ENCODE measurements at places on chromosomes 2 and 18. TPM values are rescaled to one million over a fixed set of nuclear protein-coding genes. Genes with fewer than 3 reads are reported as not detected.

The GPR45 gene
- total RNA-seq: not detected

GRCh38 chr2:58313926-58314325 lies 72.8 kb upstream of the FANCL start:
- H3K36me3 ChIP-seq: no peaks in the 10 kb centered on the region
- H3K27ac ChIP-seq: no peak overlapping the region
- H3K27me3 ChIP-seq: no peaks in the 10 kb centered on the region

DNA sequence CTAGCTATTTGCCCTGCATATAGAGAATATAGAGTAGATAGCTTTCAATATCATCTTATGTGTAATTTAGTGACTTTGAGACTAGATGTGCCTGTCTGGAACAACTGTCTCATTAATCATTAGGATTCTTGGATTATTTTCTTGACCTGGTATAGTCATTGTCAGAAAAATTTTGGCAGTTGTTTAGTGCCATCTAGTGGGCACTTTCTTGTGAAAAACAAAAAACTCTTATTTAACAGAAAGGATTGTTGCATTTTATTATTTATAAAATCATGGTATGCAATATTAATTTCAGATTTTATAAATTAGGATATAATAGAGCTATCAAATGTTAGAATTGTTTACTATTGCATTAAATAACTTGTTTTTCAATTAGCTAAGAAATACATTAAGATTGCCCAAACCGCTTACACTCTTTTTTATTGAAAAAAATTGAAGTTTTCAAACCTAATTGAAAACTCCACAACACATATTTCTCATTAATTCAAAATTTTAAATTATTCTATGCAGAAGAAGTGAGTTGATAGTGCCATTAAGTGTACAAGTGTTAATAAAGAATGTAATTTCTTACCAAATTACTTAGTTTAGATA lies 80.3 kb downstream of the DYNAP start:
- H3K27me3 ChIP-seq: no peaks in the 10 kb centered on the region
- no peak overlapping the region for H3K27ac ChIP-seq
- no peaks in the 10 kb centered on the region for H3K36me3 ChIP-seq
- H3K4me1 ChIP-seq: no peaks in the 10 kb centered on the region
- H3K4me3 ChIP-seq: no peak overlapping the region
- DNase-seq: peak; percentile 54

- peaks cover 13% of the 10 kb centered on the region for H3K4me1 ChIP-seq
- H3K27me3 ChIP-seq: no peaks in the 10 kb centered on the region
- H3K27ac ChIP-seq: no peak overlapping the region
- no peak for DNase-seq
- H3K4me3 ChIP-seq: no peak overlapping the region
These were observed 1653.3 kb upstream of the TMEFF2 start for GRCh38 chr2:193847991-193848390.

The GIGYF2 gene
- 69.0 TPM for total RNA-seq

DNA sequence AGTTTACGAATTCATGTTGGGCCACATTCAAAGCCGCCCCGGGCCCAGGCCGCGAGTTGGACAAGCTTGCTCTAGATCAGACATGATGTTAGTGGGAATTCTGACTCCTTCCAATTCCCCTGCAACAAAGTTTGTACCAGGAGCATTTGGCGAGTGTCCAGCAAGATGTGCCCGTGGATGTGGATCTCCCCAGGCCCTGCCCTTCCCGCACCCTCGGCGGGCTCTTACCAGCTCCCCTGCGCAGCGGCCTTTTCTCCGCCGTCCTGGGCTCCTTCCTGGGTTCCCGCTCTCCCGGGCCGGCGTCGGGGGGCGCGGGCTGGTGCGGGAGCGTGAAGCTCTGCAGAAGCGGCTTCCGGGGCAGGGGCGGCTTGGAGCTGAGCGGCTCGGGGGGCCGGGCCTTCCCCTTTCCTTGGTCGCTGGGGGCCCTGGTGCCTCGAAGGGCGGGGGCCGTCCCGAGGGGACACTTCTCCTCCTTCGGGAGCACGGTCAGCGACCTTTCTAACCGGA lies 90.8 kb upstream of the MGAT4A start:
- H3K27me3 ChIP-seq: peaks cover 40% of the 10 kb centered on the region
- no peaks in the 10 kb centered on the region for H3K4me1 ChIP-seq
- H3K4me3 ChIP-seq: no peak overlapping the region
- H3K27ac ChIP-seq: no peak overlapping the region

The TUBA3D gene
- not detected for total RNA-seq

The DOCK10 gene
- 20.5 TPM for total RNA-seq

DNA sequence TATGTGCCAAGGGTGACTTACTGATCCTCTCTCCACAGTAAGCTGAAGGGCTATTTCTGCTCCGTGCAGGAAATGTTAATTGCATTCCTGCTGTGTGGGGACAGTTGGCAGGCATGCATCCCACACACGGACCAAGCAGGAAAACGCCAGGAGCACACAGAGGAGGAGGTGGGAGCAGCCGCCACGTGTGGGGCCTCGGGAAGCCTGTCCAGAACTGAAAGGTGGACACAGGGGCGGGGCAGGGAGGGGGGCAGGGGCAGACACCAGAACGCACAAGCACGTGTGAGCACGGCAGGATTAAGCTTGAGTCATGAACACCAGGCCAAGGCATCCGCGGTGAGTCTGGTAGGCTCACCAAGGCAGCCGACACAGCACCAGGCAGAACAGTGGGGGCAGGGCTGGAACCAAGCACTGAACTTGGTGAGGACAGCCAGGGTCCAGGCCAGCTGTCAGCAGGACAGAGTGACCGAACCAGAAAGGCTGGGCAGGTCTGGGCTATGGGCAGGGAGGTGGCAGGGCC lies 177.1 kb downstream of the EIPR1 start:
- H3K36me3 ChIP-seq: no peaks in the 10 kb centered on the region
- H3K4me1 ChIP-seq: no peaks in the 10 kb centered on the region
- H3K27ac ChIP-seq: no peak overlapping the region
- no peaks in the 10 kb centered on the region for H3K27me3 ChIP-seq
- no peak overlapping the region for H3K4me3 ChIP-seq

DNA sequence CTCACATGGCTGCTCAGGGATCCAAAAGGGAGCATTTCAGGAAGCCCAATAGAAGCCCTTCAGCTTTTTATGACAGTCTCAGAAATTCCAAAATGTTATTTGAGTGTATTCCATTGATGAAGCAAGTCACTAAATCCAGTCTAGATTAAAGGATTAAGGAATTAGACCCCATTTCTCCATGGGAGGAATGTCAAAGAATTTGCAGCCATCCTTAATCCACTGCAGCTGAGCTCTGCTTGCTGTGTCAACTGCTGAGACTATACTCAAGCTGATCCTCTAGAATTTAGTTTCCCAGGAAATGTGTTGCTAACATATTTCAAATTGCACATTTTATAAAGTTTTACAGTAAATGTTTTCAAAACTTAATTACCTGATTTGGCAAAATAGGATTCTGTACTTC lies 28.4 kb upstream of the C2orf69 start:
- no peak for DNase-seq
- H3K36me3 ChIP-seq: no peaks in the 10 kb centered on the region
- H3K27ac ChIP-seq: no peak overlapping the region
- no peak overlapping the region for H3K4me3 ChIP-seq
- H3K4me1 ChIP-seq: no peaks in the 10 kb centered on the region

- H3K4me1 ChIP-seq: no peaks in the 10 kb centered on the region
- no peaks in the 10 kb centered on the region for H3K36me3 ChIP-seq
- H3K27ac ChIP-seq: no peak overlapping the region
- H3K27me3 ChIP-seq: no peaks in the 10 kb centered on the region
- H3K4me3 ChIP-seq: no peak overlapping the region
- DNase-seq: no peak
These were observed 17.3 kb downstream of the PARD6G start for GRCh38 chr18:80229766-80230745.

The ST6GAL2 gene
- total RNA-seq: not detected

DNA sequence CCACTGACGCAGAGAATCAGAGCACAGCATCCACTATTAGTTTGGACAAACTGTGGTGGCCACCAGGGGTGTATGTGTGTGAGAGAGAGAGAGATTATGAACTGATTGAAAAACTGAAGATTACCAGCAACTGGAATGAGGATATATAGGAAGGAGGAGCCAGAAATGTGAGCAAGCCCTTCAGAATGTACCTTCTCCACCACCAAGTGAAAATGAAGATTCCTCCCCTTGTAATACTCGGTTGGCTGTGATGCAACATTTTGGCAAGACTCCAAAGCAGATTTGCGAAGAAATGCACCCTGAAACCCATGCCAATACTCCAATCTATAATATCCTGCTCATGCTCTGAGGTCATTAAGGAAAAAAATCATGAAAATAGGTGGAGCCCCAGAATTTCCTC lies 121.2 kb upstream of the SLC35G4 start:
- H3K27me3 ChIP-seq: no peaks in the 10 kb centered on the region
- DNase-seq: peak; percentile 30
- no peak overlapping the region for H3K4me3 ChIP-seq
- H3K36me3 ChIP-seq: no peaks in the 10 kb centered on the region
- H3K27ac ChIP-seq: no peak overlapping the region

DNA sequence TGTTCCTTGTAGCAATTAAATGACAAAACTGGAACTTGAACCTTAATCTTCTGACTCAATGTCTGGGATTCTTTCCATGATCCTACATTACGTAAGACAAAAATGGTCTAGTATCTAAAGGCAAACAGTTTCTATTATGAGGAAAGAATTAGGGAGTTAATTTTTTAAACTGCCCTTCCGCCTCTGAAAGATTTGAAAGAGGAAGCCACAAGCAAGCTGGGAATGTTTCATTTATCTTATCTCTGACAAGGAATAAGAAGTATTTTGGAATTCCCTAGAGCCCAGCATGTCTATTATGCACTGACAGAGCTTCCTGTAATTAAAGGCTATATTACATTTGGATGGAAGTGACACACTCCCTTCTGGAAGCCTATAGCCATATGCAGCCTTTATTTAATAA lies 558.8 kb upstream of the CDH2 start:
- peaks cover 21% of the 10 kb centered on the region for H3K4me1 ChIP-seq
- no peak overlapping the region for H3K4me3 ChIP-seq
- H3K36me3 ChIP-seq: no peaks in the 10 kb centered on the region
- H3K27me3 ChIP-seq: no peaks in the 10 kb centered on the region
- peak; percentile 83 for DNase-seq
